Activated naive CD8-positive, alpha-beta T cell treated with anti-CD3 and anti-CD28 coated beads, Interleukin-2, amount 10 ng/mL, durations not matched to agents 7 days and 5 days (primary cell): ENCODE measurements at places on chromosomes 6 and 20. TPM values are rescaled to one million over a fixed set of nuclear protein-coding genes. Genes with fewer than 3 reads are reported as not detected.

The SNX21 gene
- total RNA-seq: 2.0 TPM

The PRPH2 gene
- total RNA-seq: 0.09 TPM

The SESN1 gene
- total RNA-seq: 43.0 TPM

The NDUFAF5 gene
- total RNA-seq: 32.7 TPM

The TRIM40 gene
- total RNA-seq: not detected

The RBM24 gene
- not detected for total RNA-seq

DNA sequence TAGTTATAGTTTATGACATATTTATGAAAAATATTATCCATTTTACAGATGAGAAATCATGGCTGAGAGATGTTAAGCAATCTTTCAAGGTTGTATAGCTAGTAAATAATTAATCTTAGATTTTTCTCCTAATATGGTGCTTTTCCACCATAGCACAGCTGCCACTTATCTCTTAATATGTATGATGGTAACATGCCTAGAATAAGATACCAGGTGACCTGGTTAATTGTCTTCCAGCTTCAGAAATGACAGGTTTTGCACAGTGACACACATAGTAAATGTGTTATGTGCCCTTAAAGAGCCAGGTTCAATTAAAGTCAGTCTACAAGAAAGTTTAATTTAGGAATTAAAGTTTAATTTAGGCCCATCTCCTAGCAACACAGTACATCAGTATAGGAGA is 14.8 kb downstream of the TUBB2A start:
- peaks cover 9% of the 10 kb centered on the region for H3K36me3 ChIP-seq
- no peaks in the 10 kb centered on the region for H3K27me3 ChIP-seq
- no peak overlapping the region for H3K27ac ChIP-seq
- DNase-seq: no peak
- no peak overlapping the region for H3K4me3 ChIP-seq
- peaks cover 17% of the 10 kb centered on the region for H3K4me1 ChIP-seq

GRCh38 chr6:123777563-123777962 is 26.1 kb upstream of the NKAIN2 start:
- H3K4me1 ChIP-seq: no peaks in the 10 kb centered on the region
- no peak overlapping the region for H3K27ac ChIP-seq
- no peak for DNase-seq
- H3K27me3 ChIP-seq: peaks cover 2% of the 10 kb centered on the region

GRCh38 chr20:62766716-62767115 is 29.6 kb upstream of the MRGBP start:
- no peak overlapping the region for H3K4me3 ChIP-seq
- no peaks in the 10 kb centered on the region for H3K36me3 ChIP-seq
- H3K4me1 ChIP-seq: peaks cover 4% of the 10 kb centered on the region
- no peaks in the 10 kb centered on the region for H3K27me3 ChIP-seq
- H3K27ac ChIP-seq: no peak overlapping the region

- peaks cover 9% of the 10 kb centered on the region for H3K36me3 ChIP-seq
- H3K4me3 ChIP-seq: no peak overlapping the region
- no peak for DNase-seq
- no peaks in the 10 kb centered on the region for H3K27me3 ChIP-seq
- no peak overlapping the region for H3K27ac ChIP-seq
These were observed 41.2 kb downstream of the PDSS2 start for GRCh38 chr6:107418118-107418517.

DNA sequence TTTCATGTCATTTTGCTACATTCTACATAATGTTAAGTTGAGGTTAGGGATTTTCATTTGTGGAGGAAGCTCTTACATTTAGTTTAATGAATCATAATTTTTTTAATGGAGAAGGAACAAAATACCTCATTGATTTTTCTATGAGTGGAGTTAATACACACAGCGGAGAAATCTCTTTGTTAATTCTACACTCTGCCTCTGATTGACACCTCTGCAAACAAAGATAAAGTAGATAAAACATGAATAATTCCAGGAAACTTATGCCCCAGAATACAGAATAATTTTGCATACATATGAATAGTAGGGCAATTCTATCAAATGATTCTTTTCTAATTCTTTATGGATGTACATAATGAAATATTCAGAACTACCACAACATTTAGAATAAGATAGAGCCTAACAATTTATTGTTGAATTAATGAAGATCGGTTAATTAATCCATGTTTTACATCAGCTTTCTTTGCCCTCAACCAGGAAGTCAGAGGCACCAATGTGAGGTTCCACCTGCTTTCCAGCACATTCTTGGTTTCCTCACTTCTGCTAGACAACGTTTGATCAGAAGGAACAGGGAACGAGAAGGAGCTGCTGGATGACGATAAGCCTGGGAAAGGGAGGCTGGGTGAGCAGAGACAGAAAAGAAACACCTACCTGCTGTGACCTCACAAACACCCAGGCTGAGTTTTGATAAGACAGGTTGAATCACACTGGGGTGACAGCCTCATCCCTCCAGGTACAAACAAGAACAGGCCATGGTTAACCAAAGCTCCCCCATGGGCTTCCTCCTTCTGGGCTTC is 4.3 kb downstream of the OR2H1 start:
- no peak overlapping the region for H3K27ac ChIP-seq
- peaks cover 2% of the 10 kb centered on the region for H3K4me1 ChIP-seq
- peaks cover 12% of the 10 kb centered on the region for H3K27me3 ChIP-seq
- no peak overlapping the region for H3K4me3 ChIP-seq
- no peaks in the 10 kb centered on the region for H3K36me3 ChIP-seq

- H3K36me3 ChIP-seq: no peaks in the 10 kb centered on the region
- H3K4me1 ChIP-seq: no peaks in the 10 kb centered on the region
- peaks cover 23% of the 10 kb centered on the region for H3K27me3 ChIP-seq
These were observed 4.8 kb upstream of the GPR31 start for GRCh38 chr6:167162591-167162990.

- H3K4me3 ChIP-seq: no peak overlapping the region
- H3K4me1 ChIP-seq: no peaks in the 10 kb centered on the region
- H3K27ac ChIP-seq: no peak overlapping the region
- DNase-seq: no peak
- H3K27me3 ChIP-seq: peaks cover 8% of the 10 kb centered on the region
These were observed 29.2 kb upstream of the CNKSR3 start for GRCh38 chr6:154539593-154540269.

GRCh38 chr20:51097351-51098120 is 74.6 kb upstream of the KCNG1 start:
- no peak overlapping the region for H3K4me3 ChIP-seq
- peaks cover 33% of the 10 kb centered on the region for H3K27me3 ChIP-seq
- no peaks in the 10 kb centered on the region for H3K36me3 ChIP-seq

- no peaks in the 10 kb centered on the region for H3K4me1 ChIP-seq
- no peak overlapping the region for H3K4me3 ChIP-seq
- H3K27me3 ChIP-seq: no peaks in the 10 kb centered on the region
These were observed 133.7 kb upstream of the TBX18 start for GRCh38 chr6:84897988-84898594.

DNA sequence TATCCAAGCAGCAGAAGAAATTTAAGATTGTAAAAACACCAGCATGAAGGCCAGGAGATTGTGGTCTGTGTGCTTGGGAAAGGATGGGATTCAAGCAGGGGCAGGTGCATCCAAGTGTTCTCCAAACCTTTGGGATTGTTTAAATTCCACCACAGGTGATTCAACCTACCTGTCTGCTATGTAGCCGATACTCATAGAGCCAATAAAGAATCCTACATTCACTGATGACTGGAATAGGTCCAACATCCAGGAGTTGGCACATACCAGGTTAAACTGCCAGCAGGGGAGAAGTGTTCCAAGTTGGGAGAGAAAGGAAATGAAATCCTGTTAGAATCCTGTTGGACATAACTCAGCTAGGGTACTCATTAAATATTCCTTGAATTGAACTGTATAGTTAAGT is 2.2 kb downstream of the SLC22A2 start:
- peaks cover 11% of the 10 kb centered on the region for H3K27me3 ChIP-seq
- no peak overlapping the region for H3K4me3 ChIP-seq
- no peaks in the 10 kb centered on the region for H3K4me1 ChIP-seq
- no peaks in the 10 kb centered on the region for H3K36me3 ChIP-seq

DNA sequence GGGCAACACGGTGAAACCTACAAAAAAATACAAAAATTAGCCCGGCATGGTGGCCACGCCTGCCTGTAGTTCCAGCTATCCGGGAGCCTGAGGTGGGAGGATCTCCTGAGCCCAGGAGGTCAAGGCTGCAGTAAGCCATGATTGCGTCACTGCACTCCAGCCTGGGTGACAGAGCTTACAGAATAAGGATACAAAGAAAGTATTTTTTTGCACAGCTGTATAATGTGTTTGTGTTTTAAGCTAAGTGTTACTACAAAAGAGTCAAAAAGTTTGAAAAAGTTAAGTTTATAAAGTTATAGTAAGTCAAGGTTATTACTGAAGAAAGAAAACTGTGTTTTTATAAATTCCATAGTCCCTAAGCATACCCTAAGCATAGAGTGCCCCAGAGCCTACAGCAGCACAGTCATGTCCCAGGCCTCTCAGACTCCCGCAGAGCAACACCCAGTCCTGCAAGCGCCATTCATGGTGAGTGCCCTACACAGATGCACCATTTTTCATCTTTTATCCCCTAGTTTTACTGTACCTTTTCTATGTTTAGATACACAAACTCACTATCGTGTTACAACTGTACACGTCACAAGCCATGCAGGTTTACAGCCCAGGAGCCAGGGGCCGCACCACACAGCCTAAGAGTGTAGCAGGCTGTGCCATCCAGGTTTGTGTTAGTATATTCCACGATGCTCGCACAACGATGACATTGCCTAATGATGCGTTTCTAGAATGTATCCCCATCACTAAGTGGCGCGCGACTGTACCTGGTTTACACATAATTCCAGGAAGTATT is 22.4 kb downstream of the TAF4 start:
- H3K27me3 ChIP-seq: no peaks in the 10 kb centered on the region
- H3K36me3 ChIP-seq: peaks cover 2% of the 10 kb centered on the region
- no peak overlapping the region for H3K4me3 ChIP-seq
- no peak overlapping the region for H3K27ac ChIP-seq

DNA sequence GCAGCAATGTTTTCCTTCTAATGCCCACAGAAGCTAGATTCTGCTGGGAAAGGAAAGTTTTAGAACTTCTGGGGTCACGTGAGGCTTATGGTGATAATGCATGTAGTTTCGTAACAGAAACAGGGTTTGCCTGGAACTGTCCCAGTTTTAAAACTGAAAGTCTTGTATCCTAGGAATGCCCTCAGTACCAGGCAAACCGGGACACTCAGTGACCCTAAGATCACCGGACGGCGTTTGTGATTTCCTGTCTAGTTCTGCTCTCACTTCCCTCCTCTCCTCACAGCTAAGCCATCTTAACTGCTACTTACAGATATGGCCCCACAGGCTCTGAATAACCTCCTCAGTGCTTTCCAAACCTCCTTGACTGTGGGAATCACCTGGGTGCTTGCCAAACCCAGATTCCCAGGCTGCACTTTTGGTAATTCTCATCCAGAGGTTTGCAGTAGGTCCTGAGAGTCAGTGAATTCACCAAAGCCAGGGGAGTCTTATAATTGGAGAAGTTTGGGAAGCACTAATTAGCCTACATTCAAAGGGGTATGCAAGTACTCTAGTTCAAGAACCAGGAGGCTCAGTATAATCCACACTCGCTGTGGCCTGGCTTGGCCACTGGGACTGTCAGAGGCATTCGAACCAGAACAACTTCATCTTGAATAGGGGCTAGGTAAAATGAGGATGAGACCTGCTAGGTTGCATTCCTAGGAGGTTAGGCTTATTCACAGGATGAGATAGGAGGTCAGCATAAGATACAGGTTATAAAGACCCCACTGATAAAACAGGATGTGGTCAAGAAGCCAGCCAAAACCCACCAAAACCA is 231.6 kb upstream of the MYLIP start:
- DNase-seq: no peak
- H3K36me3 ChIP-seq: no peaks in the 10 kb centered on the region
- H3K27me3 ChIP-seq: no peaks in the 10 kb centered on the region
- peaks cover 8% of the 10 kb centered on the region for H3K4me1 ChIP-seq

GRCh38 chr6:110467566-110468140 is 8.8 kb downstream of the SLC22A16 start:
- no peaks in the 10 kb centered on the region for H3K4me1 ChIP-seq
- H3K27me3 ChIP-seq: peaks cover 19% of the 10 kb centered on the region
- no peak overlapping the region for H3K4me3 ChIP-seq
- H3K27ac ChIP-seq: no peak overlapping the region
- no peak for DNase-seq

GRCh38 chr6:93418408-93419303 is 703 bp downstream of the EPHA7 start:
- peaks cover 17% of the 10 kb centered on the region for H3K4me1 ChIP-seq
- H3K27ac ChIP-seq: no peak overlapping the region
- peak overlapping the region; percentile 80 for H3K4me3 ChIP-seq
- peak; percentile 34 for DNase-seq
- H3K27me3 ChIP-seq: peaks cover 61% of the 10 kb centered on the region

GRCh38 chr6:170443151-170443662 is 109.9 kb downstream of the PSMB1 start:
- H3K4me1 ChIP-seq: no peaks in the 10 kb centered on the region
- no peaks in the 10 kb centered on the region for H3K36me3 ChIP-seq
- no peak overlapping the region for H3K4me3 ChIP-seq
- peaks cover 7% of the 10 kb centered on the region for H3K27me3 ChIP-seq
- no peak for DNase-seq

GRCh38 chr6:118804091-118804490 is 89.9 kb upstream of the ASF1A start:
- peaks cover 18% of the 10 kb centered on the region for H3K4me1 ChIP-seq
- no peaks in the 10 kb centered on the region for H3K27me3 ChIP-seq
- H3K4me3 ChIP-seq: no peak overlapping the region

DNA sequence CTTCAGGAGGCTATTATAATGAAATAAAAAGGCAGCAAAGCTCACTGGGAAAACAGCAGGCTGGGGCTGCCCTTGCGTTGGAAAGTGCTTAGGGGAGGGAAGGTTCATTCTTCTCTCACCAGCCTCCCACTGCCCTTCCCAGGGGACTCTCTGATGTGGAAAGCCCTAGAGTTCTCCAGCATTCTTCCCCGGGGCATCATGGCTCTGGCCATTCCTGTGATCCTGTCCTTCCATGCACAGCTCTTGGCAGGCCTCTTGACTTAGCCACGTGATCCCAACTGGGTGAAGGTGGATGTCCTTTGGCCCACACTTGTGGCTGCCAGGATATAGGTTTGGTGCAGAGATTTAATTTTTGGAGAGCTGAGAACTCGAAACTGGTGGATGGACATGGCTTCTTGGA is 58.0 kb upstream of the ZNF831 start:
- no peak for DNase-seq
- H3K4me1 ChIP-seq: peaks cover 11% of the 10 kb centered on the region
- H3K4me3 ChIP-seq: no peak overlapping the region
- H3K27ac ChIP-seq: no peak overlapping the region
- peaks cover 2% of the 10 kb centered on the region for H3K27me3 ChIP-seq

- H3K36me3 ChIP-seq: peaks cover 29% of the 10 kb centered on the region
- no peaks in the 10 kb centered on the region for H3K27me3 ChIP-seq
- H3K27ac ChIP-seq: no peak overlapping the region
- H3K4me3 ChIP-seq: no peak overlapping the region
These were observed 145.8 kb downstream of the INSM1 start for GRCh38 chr20:20513720-20514119.

DNA sequence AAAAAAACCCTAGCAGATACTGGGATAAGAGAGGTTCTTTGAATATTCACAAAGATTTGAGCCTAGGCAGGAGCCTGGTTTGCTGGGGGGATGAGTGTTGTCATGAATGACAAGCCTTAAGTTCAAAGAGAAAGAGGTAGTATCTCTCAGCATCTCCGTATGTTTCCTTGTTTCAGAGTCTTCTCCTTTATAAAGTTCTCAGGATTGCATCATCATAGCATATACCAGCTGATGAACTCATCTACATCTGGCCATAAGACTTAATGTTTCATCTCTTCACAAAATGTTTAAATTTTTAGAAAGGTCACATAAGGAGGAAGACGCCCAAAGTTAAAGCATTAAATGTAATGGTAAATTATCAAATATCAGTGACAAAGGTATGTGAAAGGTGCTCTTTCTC is 17.1 kb downstream of the DEFB114 start:
- no peaks in the 10 kb centered on the region for H3K27me3 ChIP-seq
- no peaks in the 10 kb centered on the region for H3K4me1 ChIP-seq
- no peaks in the 10 kb centered on the region for H3K36me3 ChIP-seq
- no peak overlapping the region for H3K27ac ChIP-seq
- H3K4me3 ChIP-seq: no peak overlapping the region
